ENCODE measurements at places on chromosomes 3 and 15.

DNA sequence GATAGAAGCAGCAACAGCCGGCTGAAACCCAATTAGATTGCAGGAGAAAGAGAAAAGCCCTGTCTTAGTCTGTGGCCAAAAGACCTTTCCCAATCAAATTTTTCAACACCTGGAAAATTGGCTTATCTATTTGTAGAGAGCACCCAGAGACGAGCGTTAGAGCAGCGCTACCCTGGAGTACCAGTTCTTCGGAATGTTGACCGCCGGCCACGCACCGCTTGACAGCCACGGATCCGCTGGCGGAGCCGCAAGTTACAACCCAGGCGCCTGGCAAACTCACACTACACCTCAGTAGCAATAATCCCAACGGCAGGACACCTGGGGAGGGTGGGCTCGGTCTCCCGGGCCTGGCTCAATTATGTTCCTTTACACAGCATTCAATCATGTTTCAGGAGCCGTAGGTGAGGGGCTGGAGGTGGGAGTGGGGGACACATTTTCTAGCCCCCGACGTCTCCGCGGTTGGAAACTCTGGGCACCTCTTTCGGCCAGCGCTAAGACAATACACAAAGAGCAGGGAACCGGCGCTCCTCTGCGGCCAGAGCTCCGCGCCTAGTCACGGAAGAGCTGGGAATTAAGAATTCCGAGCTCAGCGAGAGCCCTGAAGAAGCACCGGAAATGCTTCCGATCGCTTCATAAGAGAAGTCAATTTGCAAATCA, 1.2 kb downstream of the MB21D2 start:
- no peak for DNase-seq

DNA sequence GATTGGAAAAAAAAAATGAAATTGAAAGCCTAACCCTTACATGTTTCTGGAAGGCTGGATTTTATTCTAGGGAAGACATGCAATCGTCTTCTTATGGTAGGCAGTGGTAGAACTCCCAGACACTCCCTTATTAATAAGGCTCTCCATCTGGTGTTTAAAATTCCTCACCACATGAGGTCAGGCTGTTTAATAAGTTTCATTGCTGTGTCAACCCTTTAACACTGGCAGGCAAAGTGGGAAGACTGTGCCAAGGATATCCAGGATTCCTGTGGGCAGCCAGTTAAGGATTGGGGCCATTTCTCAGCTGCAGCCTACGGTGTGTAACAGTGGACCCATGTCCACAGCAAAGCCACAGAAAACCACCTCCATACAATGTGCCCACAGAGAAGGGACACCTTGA, 225.5 kb upstream of the CHRM5 start:
- DNase-seq = no peak

DNA sequence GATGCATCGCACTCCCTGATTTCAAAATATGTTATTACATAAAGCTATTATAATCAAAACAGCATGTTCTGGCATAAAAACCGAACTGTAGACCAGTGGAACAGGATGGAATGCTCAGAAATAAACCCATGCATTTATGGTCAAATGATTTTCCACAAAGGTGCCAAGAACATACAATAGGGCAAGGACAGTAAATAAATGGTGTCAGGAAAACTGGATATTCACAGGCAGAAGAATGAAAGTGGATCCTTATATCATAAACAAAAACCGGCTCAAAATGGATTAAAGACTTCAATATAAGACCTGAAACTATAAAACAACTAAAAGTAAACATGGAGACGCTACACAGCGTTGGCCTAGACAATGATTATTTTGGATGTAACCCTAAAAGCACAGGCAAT, 22.6 kb downstream of the USP50 start:
- DNase-seq = no peak

DNA sequence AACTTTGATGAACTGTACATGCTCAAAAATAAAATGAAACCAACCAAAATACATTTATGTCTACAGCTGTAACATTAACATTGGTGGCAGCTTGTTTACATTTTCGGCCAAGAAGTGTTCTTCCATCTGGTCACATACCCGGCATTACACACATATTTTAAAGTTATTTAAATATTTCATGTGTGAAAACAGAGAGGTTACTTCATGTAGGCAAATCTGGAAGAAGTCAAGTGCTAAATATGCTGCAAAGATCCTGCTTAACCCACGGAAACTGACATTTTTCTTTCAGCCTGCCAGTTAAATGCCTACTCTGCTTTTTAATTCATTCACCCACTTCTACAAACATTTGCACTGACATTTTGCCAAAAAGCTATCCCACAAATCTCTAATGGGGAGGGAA, 69.7 kb downstream of the MB21D2 start:
- no peak for DNase-seq

GRCh38 chr15:52653431-52653964, 25.7 kb downstream of the ATOSA start:
- DNase-seq = no peak

DNA sequence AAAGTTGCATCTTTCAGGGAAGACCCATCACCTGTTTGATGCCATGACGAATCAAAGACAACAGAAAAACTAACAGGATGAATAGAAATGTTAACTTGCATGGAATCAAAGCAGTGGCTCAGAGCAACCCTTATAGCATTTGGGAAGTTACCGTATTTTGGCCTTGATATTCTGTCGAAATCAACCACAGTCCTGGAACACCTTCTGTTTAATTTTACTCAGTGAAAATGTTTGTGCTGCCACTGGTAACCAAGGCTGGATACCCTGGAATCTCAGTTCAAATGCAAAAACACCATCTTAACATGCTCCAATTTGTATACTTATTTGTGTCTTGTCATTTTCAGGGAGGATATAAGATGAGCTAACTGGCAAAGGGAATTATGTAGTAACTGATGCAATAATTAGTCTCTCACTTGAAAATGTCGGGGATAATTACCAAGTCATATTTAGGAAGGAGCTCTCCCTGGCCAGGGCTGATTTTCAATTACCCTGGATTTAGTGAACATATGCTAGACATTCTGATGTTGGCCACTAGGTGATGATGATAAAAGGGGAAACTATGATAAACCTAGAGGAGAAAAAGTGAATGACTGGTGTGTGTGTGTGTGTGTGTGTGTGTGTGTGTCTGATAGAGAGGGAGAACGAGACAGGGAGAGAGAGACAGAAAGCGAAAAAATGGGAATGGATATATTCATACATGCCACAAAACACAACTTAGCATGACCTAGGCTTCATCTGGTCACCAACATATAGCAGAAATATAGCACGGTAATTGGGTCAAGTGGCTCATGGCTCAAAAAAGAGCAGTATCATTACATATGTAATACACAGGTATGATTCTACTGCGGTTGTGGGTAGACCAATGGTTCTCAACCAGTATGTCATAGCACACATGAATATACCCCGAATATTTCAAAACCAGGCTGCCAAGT, 19.0 kb upstream of the PRICKLE2 start:
- no peak for DNase-seq

DNA sequence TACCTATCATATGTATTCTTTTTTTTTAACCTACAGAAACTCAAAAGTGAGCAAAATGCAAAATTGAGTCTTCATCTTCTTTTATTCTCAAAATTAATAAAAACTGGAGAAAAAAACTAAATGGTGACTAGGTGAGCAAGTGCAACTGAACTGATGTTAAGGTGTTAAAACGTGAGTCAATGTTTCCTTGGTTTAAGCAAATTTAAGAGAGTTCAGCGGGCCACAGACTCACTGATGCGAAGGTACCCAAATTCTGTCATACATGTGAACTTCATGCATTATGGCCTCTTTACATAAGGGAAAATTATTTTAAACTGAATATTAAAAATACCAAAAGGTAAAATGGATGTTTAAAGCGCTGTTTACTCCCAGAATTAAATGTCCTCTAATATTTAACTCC, 206.6 kb downstream of the FOXP1 start:
- no peak for DNase-seq

DNA sequence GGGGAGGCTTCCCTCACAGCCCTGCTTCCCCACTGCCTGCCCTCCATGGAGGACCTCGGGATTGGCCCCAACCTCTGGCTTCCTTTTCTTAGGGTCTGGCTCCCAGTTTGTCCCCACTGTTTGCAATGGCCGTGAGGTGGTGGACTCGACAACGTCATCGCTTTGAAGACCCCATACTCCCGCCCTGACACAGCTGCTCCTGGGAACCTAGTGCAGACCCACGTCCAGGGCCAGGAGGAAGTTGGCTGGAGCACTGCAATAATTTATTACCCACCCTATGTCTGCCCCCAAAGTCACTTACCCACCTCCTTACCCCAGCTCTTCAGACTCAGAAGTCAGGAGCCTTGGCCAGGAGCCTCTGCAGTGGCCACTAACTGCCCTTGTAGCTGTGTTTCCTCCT, 11.1 kb downstream of the GRM2 start:
- no peak for DNase-seq

GRCh38 chr3:104908761-104909160, 457.9 kb upstream of the ALCAM start:
- DNase-seq = no peak

DNA sequence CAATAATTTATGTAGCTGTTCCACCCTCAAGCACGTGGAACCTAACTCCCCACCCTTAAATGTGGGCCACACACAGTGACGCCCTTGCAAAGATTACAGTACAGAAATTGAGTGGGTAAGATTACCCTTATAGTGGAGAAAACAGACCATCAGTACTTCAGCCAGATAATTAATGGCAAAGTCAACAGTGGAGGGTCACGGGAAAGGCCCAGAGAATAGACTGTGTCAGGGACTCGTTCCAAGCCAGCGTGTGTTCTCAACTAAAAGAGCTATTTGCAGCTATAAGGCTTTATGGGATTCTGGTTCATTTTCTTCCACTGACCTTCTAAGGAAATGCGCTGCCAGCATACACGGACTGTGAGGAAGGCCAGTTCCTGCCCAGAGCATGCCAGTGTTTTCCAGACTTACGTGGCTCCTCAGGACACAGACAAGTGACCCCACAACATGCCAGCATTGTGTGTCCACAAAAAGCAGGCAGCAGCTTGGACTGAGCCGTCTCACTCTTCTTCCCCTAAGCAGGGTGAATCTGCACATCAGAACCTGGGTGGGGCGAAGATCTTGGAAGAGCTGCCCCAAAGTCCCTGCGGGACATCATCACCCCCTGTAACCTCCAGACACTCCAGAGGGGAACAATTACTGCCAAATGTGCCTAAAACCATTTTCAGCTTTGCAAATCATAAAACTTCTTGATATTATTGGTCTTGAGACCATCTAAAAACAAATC, 428.5 kb downstream of the OCA2 start:
- no peak for DNase-seq

DNA sequence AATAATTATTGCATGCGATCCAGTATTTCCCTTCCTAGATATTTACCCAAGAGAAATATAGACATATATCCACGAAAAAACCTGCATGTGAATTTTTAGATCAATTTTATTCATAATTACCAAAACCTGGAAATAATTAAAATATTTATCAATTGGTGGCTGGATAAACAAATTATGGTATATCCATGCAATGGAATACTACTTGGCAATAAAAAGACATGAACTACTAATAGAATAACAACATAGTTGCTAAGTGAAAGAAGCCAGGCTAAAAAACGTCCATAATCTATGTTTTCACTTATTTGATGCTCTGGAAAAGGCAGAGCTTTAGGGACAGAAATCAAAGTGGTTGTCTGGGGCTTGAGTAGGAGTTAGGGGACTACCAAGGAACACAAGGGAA, 20.7 kb downstream of the TEX9 start:
- no peak for DNase-seq

- DNase-seq = no peak
These were observed 84.5 kb downstream of the VGLL4 start for GRCh38 chr3:11558918-11559815.

DNA sequence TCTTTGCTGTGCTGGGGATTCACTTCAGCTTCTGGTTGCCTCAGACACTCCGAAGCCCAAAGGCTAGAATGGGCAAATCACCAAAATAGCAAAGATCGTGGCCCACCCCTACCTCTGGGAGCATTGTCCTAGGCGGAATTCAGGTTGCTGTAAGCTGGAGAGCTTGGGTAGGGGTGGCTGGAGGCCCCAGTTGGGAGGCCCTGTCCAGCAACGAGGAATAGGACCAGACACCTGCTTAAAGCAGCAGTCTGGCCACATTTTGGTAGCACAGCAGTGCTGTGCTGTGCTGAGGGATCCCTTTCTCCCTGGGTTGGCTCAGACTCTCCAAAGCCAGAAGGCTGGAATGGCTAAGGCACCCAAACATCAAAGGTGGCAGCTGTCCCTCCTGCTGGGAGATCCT, 99.3 kb downstream of the CLDN1 start:
- DNase-seq = no peak

DNA sequence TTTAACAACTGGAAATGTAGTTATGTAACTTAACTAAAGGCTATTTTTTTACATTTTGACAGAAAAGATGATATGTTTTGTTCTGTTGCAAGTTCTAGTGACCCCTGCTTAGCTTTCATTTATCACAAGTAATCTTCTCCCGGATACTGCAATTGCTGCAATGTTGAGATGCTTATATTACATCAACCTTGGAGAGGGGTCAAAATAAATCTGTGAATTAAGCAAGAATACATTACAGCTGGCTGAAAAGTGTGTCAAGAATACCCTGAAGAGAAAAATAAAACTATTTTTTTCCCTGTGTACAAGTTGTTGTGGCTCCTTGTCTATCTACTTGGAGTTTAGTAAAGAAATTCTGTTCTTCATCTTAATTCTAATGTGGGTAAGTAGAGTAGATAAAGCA, 232.1 kb upstream of the GOLIM4 start:
- DNase-seq = no peak

DNA sequence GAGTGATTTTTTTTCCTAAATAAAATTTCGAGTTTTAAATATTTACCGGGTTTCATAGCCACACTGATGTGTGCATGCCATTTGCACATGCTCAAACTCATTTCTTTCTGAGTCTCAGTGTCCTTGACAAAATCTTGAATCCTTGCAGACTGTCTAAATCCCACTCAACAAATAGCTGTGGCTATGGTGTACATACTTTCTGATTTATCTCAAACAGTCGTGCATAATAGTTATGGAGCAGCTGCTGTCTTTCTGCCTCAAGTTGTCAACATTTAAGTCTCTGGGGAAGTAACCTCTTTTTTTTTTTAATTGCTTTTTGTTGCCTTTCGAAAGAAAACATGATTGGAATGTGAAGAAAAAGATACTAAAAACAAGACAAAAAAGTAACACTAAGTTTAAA, 52.8 kb upstream of the UTS2B start:
- no peak for DNase-seq

DNA sequence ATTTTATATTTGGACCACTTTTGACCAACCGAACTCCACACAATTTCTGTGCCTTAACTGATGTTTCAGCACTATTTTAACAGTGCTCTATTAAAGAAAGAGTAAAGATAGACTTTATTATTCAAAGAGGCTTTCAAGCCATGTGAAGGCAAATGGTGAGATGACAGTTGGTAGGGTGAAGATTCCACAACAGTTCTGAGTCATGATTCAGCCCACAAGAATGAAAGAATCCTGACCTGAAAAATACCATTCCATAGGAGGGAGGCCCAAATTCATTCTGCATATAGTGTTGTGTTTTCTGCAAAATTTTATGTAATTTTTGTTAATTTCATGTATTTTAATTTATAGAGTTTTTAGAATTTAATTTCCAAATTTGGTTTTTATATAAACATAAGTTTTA, 135.6 kb upstream of the STAC start:
- DNase-seq = no peak

GRCh38 chr15:24772266-24772665, 96.7 kb downstream of the NPAP1 start:
- DNase-seq = no peak

- no peak for DNase-seq
These were observed 26.4 kb downstream of the ACAA1 start for GRCh38 chr3:38110314-38111050.

GRCh38 chr15:45640616-45641015, 5.8 kb downstream of the SQOR start:
- DNase-seq = no peak

- no peak for DNase-seq
These were observed 18.3 kb downstream of the PTPRG start for GRCh38 chr3:61579685-61580084.

- DNase-seq = no peak
These were observed 54.9 kb downstream of the FRMD4B start for GRCh38 chr3:69330891-69331400.
